Right ventricle myocardium inferior (tissue), 1 donor: ENCODE measurements at places on chromosomes 5 and 9. TPM values are rescaled to one million over a fixed set of nuclear protein-coding genes. Genes with fewer than 3 reads are reported as not detected.

DNA sequence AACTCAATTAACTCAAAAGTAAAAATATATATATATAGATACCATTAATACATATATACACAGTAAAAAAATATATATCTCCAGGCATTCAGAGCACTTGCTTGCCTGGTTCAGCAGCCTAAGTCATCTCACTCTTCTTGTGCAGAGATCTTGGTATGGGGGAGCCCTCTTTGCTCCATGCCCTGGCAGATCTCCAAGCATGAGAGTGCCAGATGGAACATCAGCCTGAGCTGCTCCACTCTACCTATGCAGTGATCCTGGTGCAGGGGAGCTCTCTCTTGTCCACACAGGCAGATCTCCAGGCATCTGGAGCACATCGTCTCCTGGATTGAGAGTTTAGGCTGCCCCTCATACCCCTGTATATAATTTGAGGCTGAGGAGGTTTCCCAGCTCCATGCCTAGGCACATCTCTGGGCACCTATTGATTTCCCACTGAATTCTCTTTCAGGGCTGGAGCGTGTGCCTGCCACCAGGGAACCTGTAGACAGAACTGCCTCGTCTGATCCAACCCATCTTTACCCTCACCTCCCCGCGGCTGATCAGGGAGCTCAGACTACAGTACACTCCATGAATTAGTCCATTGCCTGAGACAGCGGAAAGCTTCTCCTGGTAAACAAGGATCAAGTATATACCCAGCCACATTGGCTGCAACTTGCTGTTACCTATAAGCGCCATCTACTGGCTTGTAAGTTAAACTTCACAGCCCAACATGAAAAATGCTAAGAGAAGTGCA is 342.4 kb upstream of the GRIA1 start:
- no peak for DNase-seq

DNA sequence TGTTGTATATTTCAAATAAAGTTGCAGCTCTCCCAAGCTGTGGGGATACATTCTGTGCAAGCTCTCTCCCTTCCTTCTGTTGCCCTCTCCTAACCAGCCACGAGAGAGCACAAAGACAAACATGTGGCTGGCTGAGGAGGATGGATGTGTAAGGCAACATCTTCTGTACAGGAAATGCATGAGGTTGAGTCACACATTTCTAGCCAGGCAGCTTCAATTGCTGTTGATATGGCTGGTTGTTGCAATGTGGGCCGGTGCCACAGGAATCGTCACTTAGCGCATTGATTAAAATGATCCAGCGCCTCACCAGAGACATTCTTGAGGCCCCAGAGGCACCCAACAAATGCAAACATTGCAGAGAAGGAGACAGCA is 207.1 kb downstream of the ICE1 start:
- no peak for DNase-seq

DNA sequence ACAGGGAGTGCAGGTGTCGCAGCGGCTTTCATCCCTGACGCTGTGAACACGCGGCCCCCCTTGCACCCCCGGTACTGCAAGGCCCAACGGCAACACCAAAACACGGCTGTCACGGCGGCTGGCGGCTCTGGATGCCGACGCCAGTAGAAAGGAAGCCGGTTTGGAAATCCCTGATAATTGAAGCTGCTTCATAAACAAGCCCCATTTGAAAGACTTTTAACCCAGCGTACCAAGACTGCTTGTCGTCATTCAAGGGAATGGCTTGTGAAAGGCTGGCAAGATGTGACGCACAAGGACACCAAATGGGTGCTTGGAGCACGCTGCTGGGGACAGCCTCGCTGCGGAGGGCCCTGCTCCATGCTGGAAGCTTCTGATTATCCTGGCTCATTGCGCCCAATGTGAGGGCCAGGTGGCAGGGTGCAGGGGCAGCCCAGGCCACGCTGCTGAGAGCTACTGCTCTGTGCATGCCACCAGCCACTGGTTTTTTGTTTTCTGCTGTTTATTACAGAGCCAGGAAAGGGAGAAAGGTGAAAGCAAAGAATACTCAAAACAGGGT is 63.1 kb downstream of the GTF3C4 start:
- DNase-seq = no peak

DNA sequence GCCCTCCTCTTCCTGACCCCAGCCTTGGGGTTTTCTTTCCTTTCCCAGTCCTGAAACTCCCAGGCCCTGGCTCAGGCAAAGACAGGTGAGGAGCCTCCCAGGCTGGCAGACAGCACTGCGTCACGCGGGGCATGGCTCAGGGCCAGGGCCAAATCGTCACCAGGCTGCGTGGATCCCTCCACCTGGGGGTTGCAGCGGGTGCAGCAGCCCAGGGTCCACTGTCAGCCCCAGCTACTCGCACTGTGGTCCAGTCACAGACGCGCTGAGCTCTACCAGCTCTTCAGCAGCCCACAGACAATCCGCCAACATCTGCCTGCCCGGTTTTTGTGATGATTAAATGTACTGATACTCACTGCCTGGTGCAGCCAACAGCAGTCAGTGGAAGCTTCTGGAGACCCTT is 12.1 kb downstream of the FAM78A start:
- no peak for DNase-seq

DNA sequence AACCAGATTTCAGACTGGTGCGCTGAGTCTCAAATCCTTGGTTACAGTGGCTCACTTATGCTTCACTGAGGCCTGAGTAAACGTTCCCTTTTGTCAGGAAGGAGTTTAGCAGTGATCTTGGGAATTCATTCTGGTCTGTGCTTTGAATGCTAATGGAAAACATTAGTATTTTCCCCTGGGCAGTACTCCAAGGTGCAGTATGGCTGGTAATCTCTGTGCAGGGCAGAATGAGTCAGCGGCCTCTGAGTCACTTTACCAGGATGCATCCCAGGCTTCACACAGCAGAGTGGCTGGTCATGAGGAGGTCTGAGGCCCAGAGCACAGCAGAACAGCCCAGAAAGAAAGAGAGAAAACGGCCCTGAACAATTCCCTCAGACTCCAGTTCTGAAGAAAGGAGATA is 54.0 kb downstream of the PCA3 start:
- DNase-seq = no peak

- no peak for DNase-seq
These were observed 14.4 kb upstream of the GALNT10 start for GRCh38 chr5:154176181-154176580.

DNA sequence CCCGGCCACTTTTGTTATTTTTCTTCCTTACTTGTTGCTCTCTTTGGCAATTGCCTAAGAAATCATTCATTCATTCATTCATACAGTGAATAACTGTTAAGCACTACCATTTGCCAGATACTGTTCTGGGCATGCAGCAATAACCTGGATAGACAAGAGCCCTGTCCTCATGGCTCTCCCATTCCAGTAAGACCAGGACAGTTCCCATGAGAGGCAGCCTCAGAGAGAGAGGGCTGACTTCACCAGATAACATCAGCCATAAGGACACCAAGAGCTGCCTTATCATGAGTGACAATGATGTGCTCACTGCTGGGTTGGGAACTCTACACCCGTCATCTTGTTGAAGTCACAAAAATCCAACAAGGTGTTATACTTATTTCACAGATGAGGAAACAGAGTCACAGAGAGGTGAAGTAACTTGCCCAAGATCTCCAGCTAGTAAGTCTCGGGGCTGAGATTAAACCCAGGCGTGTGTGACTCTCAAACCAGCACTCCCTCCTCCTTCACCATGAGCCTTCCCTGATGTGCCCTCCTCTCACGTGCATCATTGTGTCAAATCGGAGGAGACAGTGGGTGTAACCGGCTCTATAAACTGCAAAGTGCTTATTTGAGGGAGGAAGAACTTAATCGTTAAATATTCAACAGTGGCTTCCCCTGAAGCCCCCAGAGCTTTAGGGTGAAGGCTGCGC is 61.1 kb upstream of the TBC1D2 start:
- DNase-seq = no peak

- no peak for DNase-seq
These were observed 199.7 kb downstream of the HSPA4 start for GRCh38 chr5:133251296-133252132.

DNA sequence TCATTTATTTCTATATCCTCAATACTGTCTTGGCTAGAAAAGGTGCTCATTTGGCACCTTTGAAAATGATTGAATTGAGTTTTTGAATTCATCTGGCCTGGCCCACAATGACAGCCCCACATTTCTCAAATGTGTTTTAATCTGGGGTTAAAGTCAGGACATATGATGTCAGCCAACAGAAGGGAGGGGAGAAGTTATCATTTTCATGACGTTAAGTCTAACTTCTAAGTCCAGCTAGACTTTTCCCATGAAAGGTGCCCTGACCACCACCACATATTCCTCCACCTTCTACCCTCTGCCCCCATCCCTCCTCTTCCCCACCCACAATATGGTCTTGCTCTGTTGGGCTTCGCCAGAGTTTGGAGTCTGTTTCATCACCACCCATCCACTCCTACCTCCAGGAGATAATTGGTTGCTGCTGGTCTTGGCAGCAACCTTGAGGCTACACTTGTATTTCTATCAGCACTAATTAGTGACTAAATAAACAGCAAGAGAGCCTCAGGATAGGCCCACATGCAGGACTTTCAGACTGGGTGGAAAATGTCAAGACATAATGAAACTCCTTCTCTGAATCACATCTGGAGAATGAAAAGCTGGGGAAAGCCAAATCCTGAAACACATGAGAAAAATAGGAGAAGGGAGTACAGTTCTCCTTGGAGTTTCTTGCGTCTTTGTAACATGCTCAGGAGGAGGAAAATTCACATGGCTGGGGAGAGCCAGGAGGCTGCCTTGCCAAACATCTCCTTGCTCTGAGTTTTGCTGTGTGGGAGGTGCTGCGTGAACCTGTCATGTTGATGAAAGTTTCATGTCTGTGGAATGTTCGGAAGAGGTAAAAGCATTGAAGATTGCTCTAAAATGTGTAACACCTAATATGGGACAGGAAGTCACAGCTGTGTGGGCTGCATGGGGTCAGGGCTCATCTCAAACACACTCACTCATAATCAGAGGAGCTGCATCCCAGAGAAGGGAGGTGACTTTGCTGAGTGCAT is 544.7 kb upstream of the KLF4 start:
- no peak for DNase-seq

- no peak for DNase-seq
These were observed 41.8 kb upstream of the GABBR2 start for GRCh38 chr9:98750364-98751060.

DNA sequence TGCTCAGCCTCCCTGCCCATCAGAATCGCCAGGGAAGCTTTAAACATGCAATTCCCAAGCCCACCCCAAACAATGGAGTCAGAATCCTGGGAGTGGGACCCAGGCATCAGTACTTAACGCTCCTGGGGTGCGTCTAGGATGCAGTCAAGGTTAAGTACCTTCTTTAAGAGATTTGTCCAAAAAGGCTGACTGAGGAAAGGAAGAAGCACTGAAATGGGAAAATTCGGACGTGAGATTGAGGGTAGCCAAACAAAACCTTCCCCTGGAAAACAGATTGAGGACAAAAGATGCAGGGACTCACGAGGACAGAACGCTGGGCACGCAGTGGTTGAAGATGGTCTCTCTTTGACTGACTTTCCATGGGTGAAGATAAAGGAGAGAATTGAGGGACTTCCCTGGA is 143.5 kb downstream of the MTX3 start:
- DNase-seq = no peak

DNA sequence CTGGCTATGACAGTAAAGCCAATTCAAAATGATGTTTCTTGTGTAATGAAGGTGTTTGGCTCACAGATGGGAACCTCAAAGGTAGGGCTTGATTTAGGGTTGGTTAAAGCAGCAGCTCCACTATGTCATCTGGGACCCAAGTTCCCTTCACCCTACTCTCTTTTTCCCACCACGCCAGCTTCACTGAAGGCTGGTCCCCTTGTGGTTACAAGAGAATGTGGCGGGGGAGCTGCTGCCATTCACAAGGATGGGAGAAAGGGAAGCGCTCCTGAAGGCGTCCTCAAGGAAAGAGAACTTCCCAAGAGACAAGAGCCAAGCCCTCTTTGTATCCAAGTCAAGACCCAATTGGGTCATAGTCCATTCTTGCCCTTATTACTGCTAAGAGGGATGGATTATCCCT is 72.7 kb downstream of the NTRK2 start:
- DNase-seq = no peak

DNA sequence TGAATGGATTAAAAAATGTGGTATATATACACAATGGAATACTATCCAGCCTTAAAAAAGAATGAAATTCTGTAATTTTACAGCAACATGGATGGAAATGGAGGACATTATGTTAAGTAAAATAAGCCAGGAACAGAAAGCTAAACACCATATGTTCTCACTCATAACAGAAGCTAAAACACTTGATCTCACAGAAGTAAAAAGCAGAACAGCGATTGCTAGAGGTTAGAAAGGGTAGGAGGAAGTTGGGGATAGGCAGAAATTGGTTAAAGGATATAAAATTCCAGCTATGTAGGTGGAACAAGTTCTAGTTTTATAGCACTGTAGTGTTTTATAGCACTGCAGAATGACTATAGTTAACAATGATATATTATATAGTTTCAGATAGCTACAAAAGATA is 15.8 kb downstream of the MARCHF3 start:
- no peak for DNase-seq

DNA sequence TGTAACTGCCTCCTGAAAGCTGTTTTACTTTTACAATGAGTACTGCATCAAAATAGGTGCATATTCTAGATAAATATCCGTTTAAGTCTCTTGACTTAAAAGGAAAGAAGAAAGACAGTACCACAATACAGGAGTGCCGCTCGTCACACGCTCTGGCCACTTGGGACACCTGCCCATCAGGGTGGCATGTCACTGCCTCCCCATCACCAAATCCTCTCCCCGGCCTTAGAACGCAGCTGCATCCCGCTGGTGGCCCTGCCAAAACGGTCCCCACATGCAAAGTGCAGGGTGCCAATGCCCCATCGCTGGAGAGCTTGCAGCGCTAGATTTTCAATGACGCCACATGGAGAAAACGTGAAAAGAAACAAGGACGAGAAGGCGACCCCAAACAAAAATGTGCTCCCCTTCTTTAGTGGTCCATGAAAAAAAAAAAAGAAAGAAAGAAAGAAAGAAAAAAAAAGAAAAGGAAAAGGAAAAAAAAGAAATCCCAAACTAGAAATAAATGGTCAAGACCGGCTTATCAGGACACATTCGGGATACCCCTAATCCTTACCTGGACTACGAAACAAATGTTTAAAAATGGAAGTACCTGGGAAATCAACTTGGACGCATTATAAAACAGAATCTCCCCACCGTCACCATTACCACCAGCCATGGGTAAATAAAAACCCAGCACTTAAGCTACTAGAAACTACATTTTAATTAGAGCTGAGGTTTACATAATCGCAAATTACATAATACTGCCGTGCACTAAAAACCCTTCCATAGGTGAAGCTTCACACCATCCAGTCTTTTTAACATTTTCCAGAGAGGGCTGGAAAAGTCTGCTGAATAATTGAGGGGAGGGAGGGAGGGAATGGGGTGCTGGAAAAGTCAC is 1.0 kb downstream of the ANKH start:
- DNase-seq = no peak

SCGB3A2 gene
- not detected for total RNA-seq

SLC1A1 gene
- 3.2 TPM for total RNA-seq

ACTL7B gene
- total RNA-seq = not detected

RBM18 gene
- total RNA-seq = 38.5 TPM

CTXN3 gene
- total RNA-seq = not detected

SLC34A1 gene
- not detected for total RNA-seq
